Fibroblast of the aortic adventitia (primary cell): ENCODE measurements at places on chromosomes 7 and 10. TPM values are rescaled to one million over a fixed set of nuclear protein-coding genes. Genes with fewer than 3 reads are reported as not detected.

- DNase-seq = peak; percentile 37
These were observed 661 bp downstream of the HECTD2 start for GRCh38 chr10:91410638-91411371.

- peak; percentile 48 for DNase-seq
These were observed 77.9 kb downstream of the CCNY start for GRCh38 chr10:35413985-35414861.

- no peak for DNase-seq
These were observed 70.1 kb downstream of the CYCS start for GRCh38 chr7:25054819-25055519.

The OR2A42 gene
- total RNA-seq = not detected in 2 replicates

The GPER1 gene
- total RNA-seq = 2.9 and 6.4 TPM in 2 replicates

DNA sequence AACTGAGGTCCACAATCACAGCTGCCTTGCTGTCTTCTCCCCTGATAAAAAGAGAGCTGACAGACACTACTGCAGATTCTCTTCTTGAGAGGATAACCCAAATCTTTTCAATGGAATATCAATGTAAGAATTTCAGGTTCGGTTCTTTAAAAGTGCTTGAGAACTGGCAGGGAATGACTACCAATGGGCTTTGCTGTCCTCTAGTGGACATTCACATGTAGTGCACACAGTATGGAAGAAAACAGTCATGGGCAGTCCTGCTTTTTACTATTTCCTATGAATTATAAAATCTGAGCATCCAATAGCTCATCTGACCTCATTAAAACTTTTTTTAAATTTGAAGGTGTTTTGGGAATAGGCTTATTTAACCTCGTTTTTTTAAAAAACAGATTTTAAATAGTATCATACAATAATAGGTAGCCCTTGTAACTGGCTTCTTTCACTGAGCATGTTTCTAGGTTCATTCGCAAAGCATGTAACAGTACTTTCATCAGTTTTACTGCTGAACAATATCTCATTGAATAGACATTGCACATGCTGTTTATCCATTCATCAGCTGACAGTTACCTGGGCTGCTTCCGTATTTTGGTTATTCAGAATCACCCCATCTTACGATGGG is 18.3 kb downstream of the FZD9 start:
- DNase-seq = peak; percentile 80

GRCh38 chr10:33376476-33376875 is 42.0 kb upstream of the NRP1 start:
- no peak for DNase-seq

The STEAP2 gene
- total RNA-seq = 16.0 and 28.4 TPM in 2 replicates
